Tibial nerve (tissue), 4 donors: ENCODE measurements at places on chromosomes 3 and 15.
A peak's percentile ranks its signal among the peaks of the same experiment; 100 is the strongest.

GRCh38 chr15:68375191-68375631 is 56.8 kb downstream of the ITGA11 start:
- no peak overlapping the region for H3K27ac ChIP-seq
- H3K36me3 ChIP-seq, result no peaks in the 10 kb centered on the region
- H3K4me1 ChIP-seq, result no peaks in the 10 kb centered on the region
- DNase-seq, result no peak

- H3K36me3 ChIP-seq, result no peaks in the 10 kb centered on the region
- no peaks in the 10 kb centered on the region for H3K4me1 ChIP-seq
- no peaks in the 10 kb centered on the region for H3K27me3 ChIP-seq
- no peak for DNase-seq
- H3K27ac ChIP-seq, result no peak overlapping the region
Measured at GRCh38 chr3:176321099-176321498, 876.2 kb downstream of the TBL1XR1 start.

GRCh38 chr3:189404797-189405484 is 226.2 kb upstream of the TP63 start:
- H3K36me3 ChIP-seq, result no peaks in the 10 kb centered on the region
- no peaks in the 10 kb centered on the region for H3K27me3 ChIP-seq
- no peak overlapping the region for H3K4me3 ChIP-seq
- no peak for DNase-seq
- H3K27ac ChIP-seq, result no peak overlapping the region

- H3K27ac ChIP-seq, result no peak overlapping the region
- H3K27me3 ChIP-seq, result no peaks in the 10 kb centered on the region
- no peak overlapping the region for H3K4me3 ChIP-seq
- DNase-seq, result no peak
- H3K36me3 ChIP-seq, result no peaks in the 10 kb centered on the region
Measured at GRCh38 chr15:93497291-93497690, 408.3 kb upstream of the RGMA start.

DNA sequence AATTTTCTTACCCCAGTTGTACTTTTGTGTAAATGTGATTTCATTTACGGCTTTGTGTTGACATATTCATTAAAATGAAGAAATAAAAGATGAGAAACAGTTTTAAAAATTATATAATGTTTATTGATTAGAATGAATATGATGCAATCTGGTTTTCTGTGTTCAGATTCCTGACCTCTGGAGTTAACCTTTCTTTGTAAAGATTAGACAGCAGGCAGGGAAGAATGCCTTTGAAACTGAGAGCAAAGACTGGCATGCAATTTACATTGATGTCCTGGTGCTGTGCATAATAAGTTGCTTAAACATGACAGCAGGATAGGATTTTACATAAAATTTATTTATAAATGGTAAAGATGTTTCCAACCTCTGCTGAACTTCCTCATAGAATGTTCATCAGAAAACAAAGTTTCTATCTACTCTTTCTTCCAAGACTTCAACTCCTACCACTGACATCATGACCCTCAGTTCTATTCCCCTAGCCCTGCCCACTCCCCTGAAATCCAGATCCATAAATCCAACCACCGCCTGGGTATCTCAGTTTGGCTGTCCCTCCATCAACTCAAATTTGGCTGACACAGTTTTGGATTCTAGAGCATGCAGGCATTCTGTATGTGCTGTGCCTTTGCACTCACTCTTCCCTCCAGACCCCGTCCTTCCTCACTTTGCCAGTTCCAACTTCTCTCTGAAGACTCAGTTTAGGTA is 1.7 kb downstream of the HGD start:
- no peaks in the 10 kb centered on the region for H3K36me3 ChIP-seq
- H3K4me1 ChIP-seq, result no peaks in the 10 kb centered on the region
- DNase-seq, result no peak
- no peak overlapping the region for H3K27ac ChIP-seq

GRCh38 chr3:117404730-117405129 is 695.2 kb downstream of the TUSC7 start:
- H3K4me3 ChIP-seq, result no peak overlapping the region
- no peaks in the 10 kb centered on the region for H3K4me1 ChIP-seq
- no peak for DNase-seq
- no peaks in the 10 kb centered on the region for H3K36me3 ChIP-seq
- H3K27ac ChIP-seq, result no peak overlapping the region

DNA sequence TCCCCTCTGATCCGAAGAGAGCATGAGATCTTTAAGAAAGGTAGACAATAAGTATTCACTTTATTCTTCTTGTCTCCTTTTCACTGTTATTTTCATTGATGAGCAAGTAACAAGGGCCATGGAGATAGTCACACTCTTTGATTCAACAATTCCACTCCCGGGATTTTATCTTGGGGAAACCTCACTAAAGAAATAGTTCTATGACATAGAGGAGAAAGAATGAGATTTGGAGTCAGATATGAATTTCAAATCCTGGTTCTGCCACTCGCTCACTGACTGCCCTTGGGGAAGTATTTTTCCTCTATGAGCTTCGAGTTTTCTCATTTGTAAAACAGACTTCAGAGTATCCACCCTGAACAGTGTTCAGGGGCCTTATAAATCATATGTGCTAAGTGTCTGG is 514.6 kb downstream of the NLGN1 start:
- H3K27me3 ChIP-seq, result no peaks in the 10 kb centered on the region
- DNase-seq, result no peak
- peaks cover 25% of the 10 kb centered on the region for H3K4me1 ChIP-seq
- H3K4me3 ChIP-seq, result no peak overlapping the region
- H3K27ac ChIP-seq, result peak overlapping the region; percentile 30

DNA sequence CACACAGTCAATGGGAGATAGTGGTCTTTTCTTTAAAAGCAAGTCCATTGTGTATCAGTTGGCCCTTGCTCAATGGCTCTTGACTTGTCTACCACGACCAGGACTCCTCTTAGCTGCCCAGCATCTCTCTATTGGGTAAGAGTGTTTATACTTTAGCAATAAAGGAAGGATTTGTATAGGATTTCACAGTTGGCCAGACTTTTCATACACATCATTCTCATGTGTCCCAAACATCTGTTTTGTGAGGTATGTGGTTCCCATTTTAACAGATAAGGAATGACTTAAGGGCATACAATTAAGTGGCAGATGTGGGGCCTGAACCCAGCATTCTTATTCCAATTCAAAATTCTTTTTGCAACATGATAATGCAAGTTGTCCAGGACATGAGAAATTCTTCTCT is 191.5 kb downstream of the CHST2 start:
- H3K27ac ChIP-seq, result no peak overlapping the region
- DNase-seq, result no peak
- no peaks in the 10 kb centered on the region for H3K27me3 ChIP-seq
- no peaks in the 10 kb centered on the region for H3K4me1 ChIP-seq
- H3K36me3 ChIP-seq, result no peaks in the 10 kb centered on the region
- H3K4me3 ChIP-seq, result no peak overlapping the region

DNA sequence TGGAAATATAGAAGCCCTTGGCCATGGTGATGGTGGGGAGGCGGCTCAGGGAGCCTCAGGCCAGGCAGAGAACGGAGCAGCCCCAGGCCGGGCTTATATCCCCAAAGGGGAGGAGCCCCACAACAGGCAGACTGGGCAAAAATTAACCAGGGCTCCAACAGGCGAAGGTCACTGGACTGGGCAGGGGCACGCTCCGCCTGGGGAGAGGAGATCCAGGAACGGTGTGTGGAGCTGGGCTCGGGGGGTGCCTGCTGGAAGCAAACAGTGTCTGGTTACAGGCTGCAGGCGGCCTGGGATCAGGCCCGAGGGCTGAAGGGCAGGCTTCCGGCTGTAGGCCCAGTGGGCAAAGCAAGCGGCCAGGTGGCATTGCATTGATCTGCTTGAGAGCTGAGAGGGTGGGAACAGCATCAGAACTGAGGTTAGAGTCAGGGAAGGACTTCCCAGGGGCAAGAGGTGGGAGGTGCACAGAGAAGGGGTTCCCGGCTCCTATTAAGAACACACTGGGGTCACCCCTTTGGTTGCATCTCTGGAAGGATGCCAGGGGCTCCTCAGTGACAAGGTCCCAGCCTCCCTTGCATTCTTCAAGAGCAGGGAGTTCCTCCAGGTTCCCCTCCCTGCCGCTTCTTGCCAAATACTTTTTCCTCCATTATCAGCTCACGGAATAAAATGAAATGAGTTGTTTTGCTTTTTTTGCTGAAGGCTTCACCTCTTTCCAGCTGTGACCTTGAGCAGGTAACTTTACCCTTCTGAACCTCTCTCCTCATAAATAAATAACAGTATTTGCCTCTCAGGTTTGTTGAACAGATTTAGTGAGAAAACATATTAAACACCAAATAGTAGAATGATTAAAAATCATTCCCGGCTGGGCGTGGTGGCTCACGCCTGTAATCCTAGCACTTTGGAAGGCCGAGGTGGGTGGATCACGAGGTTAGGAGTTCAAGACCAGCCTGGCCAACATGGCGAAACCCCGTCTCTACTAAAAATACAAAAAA is 7.8 kb downstream of the ANPEP start:
- H3K27ac ChIP-seq, result no peak overlapping the region
- no peaks in the 10 kb centered on the region for H3K27me3 ChIP-seq
- H3K4me1 ChIP-seq, result peaks cover 24% of the 10 kb centered on the region
- H3K4me3 ChIP-seq, result no peak overlapping the region
- no peaks in the 10 kb centered on the region for H3K36me3 ChIP-seq
- no peak for DNase-seq

- DNase-seq, result no peak
- no peak overlapping the region for H3K27ac ChIP-seq
- H3K4me1 ChIP-seq, result no peaks in the 10 kb centered on the region
- no peak overlapping the region for H3K4me3 ChIP-seq
Measured at GRCh38 chr3:46680298-46680826, 13.1 kb downstream of the ALS2CL start.

DNA sequence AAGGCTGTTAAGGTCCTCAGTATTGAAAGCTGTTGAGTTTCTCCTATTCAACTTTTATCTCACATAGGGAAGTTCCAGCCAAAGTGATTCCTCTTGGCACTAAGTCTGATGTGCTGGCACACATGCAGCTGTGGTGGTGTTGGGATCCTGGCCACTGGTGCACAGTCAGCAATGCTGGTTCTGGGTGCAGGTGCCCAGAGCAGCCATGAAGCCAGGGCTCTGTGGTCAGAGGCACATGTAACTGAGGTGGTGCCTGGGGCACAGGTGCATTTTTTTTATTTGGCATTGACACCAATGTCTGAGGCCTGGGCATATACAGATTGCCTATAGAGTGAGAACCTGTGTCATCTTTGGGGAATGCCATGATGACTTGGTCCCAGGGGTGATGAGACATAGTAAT is 271.4 kb downstream of the POLQ start:
- H3K27ac ChIP-seq, result no peak overlapping the region
- no peaks in the 10 kb centered on the region for H3K4me1 ChIP-seq
- no peaks in the 10 kb centered on the region for H3K36me3 ChIP-seq
- no peaks in the 10 kb centered on the region for H3K27me3 ChIP-seq

DNA sequence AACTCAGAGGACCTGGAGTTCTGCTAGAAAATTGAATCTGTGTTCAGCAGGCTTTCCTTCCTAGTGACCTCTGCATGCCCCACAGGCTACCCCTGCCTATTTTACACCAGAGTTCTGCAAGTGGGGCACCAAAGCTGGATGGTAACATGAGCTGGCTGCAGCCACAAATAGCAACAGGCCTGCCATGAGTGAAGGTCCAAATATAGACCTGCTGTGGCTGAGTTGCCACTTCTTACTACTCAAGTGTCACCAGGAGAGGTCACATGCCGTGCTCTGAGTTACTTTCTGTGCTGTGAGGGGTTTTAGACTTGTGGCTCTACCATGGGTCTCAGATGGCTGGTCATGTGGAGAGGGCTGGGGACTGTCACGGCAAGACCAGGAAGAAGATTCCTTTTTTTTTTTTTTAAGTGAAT is at the start of gene FSD2:
Gene FSD2, minus strand, starts transcription at position 76 of the 413 bp plus-strand sequence. CDS start 18,679 bp downstream, outside the sequence.
- H3K36me3 ChIP-seq, result no peaks in the 10 kb centered on the region
- no peak for DNase-seq

- no peaks in the 10 kb centered on the region for H3K4me1 ChIP-seq
- H3K4me3 ChIP-seq, result no peak overlapping the region
- no peak overlapping the region for H3K27ac ChIP-seq
- H3K36me3 ChIP-seq, result no peaks in the 10 kb centered on the region
- DNase-seq, result no peak
Measured at GRCh38 chr3:13934315-13934714, 54.4 kb upstream of the WNT7A start.

- H3K27me3 ChIP-seq, result no peaks in the 10 kb centered on the region
- H3K36me3 ChIP-seq, result no peaks in the 10 kb centered on the region
- no peaks in the 10 kb centered on the region for H3K4me1 ChIP-seq
- DNase-seq, result no peak
- no peak overlapping the region for H3K27ac ChIP-seq
Measured at GRCh38 chr3:155651489-155652218, 93.2 kb downstream of the PLCH1 start.

DNA sequence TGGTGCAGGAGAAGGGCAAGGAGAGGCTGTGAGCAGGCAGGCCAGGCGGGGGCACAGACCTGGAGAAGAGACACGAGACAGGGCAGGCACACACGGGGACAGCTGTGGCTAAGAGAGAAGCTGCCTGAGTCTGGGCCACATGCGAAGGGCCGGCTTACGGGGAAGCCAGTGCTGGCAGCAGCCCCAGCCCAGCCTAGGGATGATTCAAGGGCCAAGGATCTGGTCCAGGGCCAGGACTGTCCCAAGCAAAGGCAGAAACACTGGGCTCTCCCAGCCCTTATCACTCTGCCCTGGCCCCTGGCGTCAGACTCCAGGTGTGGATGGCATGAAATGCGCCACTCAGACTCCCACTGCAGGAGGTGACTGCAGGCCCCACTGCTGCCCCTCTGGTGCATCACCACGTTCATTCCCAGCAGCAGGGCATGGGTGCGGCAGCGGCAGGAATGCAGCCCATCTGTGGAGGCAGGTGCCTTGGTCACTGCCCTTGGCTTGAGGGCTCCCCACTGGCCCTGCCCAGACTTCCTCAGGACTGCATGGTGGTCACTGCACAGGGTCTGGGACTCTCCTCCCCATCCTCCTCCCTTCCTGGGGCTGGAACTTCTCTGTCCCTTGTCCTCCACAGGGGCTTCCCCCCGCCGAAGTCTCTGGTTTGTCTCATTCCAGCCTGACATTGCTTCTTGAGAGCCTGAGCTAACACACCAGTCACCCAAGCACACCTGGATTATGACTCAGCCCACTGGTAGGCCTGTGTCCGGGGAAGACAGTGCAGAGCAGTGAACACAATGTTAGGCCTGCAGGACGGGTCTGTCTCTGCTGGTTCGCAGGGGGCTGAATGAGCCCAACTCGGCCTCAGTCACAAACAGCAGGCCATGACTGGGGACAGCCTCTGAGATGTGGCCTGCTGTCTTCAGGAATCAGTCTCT is 69.3 kb downstream of the TBC1D2B start:
- H3K27me3 ChIP-seq, result no peaks in the 10 kb centered on the region
- peaks cover 54% of the 10 kb centered on the region for H3K4me1 ChIP-seq
- H3K27ac ChIP-seq, result no peak overlapping the region
- peak; percentile 70 for DNase-seq
- no peak overlapping the region for H3K4me3 ChIP-seq

DNA sequence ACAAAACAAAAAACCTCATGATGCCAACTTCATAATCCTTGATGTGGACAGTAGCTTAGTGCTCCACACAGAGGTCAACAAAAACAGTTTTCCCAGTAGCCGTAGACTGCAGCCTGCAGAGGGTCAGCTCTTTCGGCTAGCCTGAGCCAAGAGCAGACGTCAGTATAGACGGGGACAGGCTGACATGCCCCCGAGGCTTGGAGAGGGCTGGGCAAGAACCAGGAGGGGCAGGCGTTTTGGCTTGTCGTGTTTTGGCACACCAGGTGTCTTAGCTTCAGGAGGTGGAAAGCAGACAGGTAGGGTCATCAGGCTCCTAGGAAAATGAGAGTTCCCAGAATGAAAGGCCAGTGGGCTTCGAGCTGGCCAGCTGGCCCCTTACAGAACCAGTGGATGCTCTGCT is 21.8 kb downstream of the CAND2 start:
- H3K4me3 ChIP-seq, result no peak overlapping the region
- no peak for DNase-seq
- H3K36me3 ChIP-seq, result no peaks in the 10 kb centered on the region
- H3K4me1 ChIP-seq, result no peaks in the 10 kb centered on the region
